HS-27A (cell line): ENCODE measurements at places on chromosomes 4 and X.

DNA sequence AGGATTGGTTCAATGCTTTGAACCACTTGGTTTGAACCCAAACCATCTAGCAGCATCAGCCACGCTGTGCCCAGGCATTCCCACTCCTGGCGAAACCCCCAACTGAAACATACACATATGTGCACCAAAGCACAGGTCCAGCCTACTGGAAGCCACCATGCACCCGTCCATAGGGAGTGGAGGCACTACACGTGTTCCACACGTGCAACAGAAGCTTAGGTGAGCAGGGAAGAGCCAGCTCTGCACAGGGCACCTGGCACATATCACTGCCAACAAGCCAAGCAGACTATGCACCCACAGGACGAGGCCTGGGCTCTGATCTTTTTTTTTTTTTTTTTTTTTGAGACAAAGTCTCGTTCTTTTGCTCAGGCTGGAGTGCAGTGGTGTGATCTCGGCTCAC, 66.3 kb upstream of the GPR78 start:
- no peak for DNase-seq

DNA sequence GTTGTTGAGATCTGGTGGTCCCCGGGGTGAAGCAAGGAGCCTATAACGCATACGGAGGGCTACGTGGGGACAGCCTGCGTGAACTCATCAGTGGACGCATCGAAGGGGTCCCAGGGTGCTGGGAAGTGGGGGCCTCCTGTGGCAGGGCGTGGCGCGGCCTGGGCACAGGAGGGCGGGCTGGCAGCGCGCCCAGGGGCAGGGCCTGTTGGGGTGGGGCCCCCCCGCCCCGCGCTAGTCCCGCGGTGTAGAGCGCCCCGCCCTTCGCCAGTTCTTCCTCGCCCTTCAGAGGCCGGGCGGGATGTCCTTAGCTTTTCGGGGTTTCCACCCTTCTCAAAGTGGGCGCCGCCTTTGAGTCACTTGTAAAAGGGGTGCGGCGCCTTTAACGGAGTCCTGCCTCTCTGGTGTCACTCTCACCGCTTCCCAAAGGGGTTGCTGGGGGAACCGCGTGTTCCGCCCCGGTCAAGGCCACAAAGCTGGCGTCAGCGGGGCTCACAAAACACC, 632 bp downstream of the PLP2 start:
- DNase-seq, result no peak

DNA sequence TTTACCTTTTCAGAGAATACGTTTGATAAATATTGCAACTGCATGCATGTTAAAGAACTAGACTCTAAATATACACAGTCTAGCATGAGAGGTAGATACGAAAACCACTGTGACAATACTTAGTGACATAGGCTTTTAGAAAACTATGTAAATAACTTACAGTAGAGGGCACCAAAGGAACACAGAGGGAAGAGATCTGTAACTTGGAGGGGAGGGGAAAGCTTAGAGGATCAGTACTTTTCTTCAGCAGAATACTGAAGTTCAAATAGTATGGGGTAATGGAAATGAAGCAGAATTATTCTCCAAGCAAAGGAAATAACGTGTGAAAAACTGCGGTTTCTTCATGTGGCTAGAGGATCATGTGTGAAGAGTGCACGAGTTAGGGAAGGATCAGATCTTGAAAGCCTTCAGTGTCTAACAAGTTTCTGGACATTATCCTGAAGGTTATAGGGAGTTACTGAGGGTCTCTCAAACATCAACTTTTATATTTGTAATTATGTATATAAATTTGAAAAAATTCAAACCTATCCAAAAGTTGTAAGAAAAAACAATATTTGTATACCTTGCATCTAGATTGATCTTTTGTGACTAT, 264.3 kb downstream of the NPFFR2 start:
- no peak for DNase-seq

GRCh38 chr4:133424605-133425004, 275.5 kb downstream of the PCDH10 start:
- no peak for DNase-seq

GRCh38 chrX:110046971-110047370, 44.1 kb downstream of the TMEM164 start:
- DNase-seq, result no peak

DNA sequence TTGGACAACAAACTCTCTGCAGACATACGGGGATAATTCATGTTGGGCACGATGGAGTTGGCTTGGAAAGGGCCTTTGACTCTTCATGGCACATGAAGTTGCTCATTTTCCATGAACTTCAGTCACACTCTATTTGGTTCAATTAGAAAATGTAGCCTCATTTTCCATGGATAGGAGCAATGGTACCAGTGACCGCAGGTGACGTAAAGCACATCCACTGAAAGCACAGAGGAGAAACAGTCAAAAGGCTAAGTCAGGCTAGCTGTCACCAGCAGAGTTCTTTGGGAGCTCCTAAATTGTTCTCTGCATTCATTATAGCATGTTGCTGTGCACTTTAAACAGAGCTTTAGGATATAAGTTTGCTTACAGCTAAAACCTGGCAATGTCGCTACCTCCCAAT, 39.9 kb upstream of the MAP3K15 start:
- DNase-seq, result no peak

DNA sequence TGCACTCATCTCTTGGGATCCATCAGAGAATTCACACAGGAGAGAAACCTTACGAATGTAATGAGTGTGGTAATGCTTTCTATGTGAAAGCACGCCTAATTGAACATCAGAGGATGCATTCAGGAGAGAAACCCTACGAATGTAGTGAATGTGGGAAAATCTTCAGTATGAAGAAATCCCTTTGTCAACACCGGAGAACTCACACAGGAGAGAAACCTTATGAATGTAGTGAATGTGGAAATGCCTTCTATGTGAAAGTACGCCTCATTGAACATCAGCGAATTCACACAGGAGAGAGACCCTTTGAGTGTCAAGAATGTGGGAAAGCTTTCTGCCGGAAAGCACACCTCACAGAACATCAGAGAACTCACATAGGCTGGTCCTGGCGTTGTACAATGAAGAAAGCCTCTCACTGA, 42.8 kb downstream of the ZNF157 start:
- no peak for DNase-seq

DNA sequence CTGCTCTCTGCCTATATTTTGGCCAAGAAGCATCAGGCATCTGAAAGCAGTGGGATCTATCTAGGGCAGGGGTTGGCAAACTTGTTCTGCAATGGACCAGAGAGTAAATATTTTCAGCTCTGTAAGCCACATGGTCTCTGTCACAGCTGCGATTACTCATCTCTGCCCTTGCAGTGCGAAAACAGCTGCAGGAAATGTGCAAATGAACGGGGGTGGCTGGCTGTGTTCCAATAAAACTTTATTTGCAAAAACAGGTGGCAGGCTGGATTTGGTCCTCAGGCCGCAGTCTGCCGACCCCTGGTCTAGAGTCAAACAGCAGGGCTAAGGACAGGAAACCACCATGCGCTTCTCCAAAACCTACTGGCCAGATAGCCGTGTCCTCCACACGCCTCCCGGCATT, 48.6 kb downstream of the ACOX3 start:
- DNase-seq, result no peak

GRCh38 chrX:34382416-34382815, 250.3 kb upstream of the FAM47A start:
- no peak for DNase-seq

GRCh38 chr4:120671538-120671937, 251.0 kb downstream of the PRDM5 start:
- DNase-seq, result no peak

- no peak for DNase-seq
Measured at GRCh38 chr4:8739317-8739716, 132.3 kb downstream of the HMX1 start.

DNA sequence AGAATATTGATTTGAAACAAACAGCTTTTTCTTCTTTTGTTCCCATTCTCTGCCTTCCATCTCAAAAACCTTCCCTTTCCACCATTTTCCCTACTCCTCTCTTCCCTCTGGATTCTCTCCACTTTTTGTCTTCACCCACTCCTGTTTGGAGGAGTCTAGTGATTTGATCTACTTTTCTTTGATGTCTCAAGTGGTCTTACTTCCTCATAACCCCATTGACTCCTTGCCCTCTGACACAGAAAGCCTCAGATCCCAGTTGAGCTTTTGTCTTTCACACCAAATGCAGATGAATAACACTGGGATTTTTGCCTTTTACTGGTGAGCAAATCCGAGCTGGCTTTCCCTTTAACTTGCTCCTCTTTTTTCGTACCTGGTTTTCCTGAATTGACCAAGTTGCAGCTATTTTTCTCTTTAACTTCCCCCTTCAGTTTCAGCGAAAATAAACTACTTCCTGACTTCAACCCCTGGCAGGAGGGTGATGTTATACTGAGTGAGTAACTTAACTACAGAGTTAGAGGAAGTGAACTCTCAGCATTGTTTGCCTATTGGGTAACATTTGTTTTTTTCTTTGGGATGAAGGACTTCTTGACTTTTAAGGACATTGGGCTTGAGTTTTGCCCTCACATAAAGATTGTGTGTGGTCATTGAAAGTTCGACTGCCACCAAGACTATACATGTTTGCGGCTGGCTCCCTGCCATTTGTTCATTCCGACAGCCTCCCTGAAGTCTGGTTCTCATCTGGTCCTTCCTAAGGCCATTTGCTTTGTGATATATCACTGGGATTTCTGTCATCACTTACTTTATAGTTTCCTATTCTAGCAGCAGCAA, 392.8 kb upstream of the NR3C2 start:
- no peak for DNase-seq

DNA sequence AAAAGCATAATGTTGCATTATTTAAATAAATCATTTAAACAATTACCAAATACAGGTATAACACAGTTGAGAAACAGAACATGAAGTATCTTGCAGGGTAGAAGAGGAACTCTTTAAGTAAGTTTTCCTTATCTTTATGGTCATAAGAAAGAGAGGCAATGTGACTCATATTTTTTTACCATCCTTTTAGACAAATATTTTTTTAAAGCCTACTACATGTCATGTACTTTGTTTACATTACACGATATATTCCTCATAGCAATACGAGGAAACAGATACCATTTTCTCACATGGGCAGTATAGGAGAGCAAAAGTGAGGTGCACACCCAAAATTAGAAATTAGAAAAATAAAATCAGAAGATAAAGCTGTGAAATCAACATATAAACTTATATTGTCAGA, 49.3 kb upstream of the EPHA5 start:
- DNase-seq, result no peak

GRCh38 chr4:133799717-133800315, 401.8 kb downstream of the PABPC4L start:
- DNase-seq, result no peak

- DNase-seq, result no peak
Measured at GRCh38 chr4:120796271-120796670, 126.3 kb downstream of the PRDM5 start.

- no peak for DNase-seq
Measured at GRCh38 chr4:3269105-3269927, 20.4 kb downstream of the MSANTD1 start.

DNA sequence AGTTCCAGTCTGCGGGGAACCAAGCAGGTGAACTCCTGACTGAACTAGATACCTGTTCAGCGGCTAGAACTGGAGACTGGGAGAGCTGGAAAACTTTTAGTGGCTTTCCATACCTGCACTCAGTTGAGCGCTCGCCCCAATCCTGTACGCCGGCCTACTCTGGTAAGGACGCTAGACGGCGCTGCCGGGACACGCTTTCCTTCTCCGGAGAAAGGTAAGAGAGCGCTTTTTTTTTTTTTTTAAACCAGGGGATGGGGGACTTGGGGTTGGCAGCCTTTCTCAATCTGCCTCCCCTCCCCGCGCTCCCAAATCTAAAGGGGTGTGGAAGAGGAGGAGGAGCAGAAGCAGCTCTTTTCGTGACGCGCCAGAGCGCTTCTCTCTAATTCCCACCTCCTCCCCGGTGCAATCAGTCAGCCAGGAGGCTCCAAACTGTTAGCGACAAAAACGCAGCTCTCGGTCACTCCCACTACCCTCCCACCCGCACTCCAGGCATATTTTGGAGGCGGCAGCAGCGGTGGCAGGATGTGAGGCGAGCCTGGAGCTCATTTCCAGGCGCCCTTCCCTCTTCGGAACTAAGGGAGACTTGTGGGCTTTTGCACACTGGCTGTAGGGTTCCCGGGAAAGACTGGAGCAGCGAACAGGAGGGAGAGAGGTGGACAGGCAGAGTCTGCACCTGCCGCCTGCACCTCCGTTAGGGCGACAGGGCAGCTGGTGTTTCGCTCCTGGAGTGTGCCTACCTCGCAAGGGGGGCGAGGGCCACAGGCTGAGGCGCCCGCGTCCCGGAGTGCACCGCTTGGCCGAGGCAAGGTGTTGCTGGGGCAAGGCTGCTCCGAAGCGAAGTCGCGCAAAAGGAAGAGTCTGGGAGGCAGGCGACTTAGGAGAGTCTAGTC, at the start of gene IL1RAPL2:
Gene IL1RAPL2 (plus strand): TSS at position 409 of the 890 bp plus-strand sequence.
- DNase-seq, result no peak

DNA sequence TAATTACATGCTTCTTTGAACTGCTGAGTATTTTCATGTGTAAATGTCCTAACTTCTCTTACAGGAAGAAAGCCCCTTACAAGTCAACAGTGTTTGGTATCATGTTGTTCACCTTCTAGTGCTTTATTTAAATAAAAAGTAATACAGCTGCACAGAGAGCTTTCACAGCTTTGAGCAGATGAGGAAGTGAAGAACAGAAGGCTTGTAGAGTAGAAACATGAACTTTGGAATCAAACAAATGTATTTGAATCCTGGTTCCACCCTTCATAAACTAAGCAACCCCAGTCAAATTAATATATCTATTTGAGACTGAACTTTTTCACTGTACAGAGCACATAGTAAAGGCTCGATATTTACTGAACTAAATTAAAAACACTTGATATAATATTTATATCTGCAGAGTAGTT, 120.5 kb downstream of the CAMK2D start:
- no peak for DNase-seq

DNA sequence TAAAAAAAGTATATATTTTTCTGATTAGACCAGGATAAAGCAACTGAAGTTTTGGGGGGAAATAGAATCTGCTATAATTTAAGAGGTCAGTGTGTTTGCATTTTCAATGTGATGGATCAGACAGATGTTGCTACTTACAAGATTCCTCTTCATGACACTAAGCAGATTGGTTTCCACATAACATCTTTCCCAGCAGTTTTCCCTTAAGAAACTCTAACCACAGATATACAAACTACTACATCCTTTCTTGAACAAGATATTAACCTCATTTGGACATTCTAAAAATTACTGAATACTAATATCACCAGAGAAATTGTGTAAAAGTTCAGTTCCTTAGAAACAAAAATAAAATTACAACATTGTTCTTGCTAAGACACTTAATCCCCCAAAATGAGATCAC, 106.7 kb upstream of the GUCY1A1 start:
- DNase-seq, result no peak

GRCh38 chr4:26034849-26035248, 120.8 kb downstream of the SMIM20 start:
- DNase-seq, result no peak

GRCh38 chrX:86047174-86047935, at the start of gene CHM:
Gene CHM, minus strand, starts transcription at chrX:86047558. Its CDS starts 26 bp downstream, at chrX:86047532.
- DNase-seq, result peak; percentile 50

DNA sequence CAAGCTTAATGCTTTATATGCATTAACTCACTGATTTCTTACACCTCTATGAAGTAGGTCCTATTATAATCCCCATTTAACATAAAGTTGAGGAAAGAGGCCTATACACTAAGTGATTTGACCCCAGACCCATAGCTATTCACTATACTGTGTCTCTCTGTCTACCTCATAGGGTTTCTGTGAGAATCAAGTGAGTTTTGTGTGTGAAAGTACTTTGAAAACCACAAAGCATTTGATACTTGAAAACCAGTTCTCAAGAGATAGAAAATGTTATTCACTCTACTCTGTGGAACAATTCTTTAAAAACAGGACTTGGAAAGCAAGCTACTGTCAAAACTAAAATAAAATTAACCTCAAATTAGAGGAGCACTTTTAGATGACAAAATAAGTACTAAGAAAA, 35.0 kb downstream of the SHROOM3 start:
- no peak for DNase-seq
